ENCODE measurements at places on chromosomes 5 and 9. TPM values are rescaled to one million over a fixed set of nuclear protein-coding genes. Genes with fewer than 3 reads are reported as not detected.
A peak's percentile ranks its signal among the peaks of the same experiment; 100 is the strongest.

DNA sequence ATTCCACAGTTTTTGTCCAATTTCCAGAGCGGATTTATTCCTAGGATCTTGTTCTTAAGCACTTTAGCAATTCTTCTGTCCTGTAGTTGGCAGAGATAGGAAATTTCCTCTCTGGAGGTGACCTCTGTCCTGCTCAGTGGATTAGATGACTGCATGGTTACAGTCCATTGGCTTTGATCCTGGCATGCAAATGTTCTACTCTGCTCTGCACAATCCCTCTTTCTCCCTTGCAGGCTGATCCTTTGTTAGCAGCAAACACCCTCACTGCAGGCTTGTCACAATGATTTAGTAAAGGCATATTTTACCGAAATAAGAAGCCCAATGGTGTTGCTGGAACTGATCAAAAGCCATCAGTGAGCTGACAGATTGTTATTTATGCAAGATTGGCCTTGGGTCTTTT, 243.8 kb downstream of the COX7C start:
- peak; percentile 4 for DNase-seq

DNA sequence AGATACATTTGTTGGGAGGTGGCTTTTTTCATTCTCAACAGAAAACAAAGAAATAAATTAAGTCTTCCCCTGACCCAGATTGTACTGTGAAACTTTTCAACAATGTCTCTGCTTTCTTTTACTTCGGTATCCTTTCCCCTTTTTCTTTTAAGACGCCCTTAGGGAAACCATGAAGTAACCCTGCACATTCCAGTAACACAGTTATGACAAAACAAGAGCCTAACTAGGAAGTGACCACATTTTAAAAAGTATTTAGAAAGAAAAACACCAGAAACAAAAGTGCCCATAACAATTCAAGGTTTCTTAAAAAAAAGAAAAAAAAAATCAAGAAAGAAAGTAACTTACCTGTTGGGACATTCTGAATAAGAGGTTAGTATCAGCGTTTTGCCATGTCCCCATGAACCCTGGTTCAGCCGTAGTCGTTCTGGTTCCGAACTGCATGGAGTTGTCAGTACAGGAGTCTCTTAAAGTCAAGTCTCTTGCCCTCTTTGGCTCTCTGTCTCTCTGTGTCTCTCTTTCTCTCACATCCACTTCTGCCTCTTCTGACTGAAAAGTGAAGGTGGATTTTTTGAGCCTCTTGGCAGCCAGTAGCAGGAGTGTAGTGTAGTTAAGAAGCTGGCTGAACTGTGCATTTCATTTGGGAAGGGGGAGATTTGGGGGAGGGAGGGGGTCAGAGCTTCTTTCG, 142.9 kb downstream of the BNC2 start:
- no peak for DNase-seq

DNA sequence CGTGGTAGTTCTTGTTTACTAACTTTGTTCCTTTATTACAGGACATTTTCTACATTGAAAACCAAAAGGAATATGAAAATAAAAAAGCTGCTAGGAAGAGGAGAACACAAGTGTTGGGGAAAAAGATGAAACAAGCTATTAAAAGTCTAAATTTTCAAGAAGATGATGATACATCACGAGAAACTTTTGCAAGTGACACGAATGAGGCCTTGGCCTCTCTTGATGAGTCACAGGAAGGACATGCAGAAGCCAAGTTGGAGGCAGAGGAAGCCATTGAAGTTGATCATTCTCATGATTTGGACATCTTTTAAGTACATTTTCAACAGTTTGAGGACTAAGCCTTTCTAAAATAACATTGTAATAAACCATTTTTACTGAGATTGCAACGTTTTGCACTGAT, 23.8 kb downstream of the PHAX start:
- peak; percentile 58 for DNase-seq

GRCh38 chr5:86756839-86757238, 139.1 kb downstream of the COX7C start:
- no peak for DNase-seq

Gene SAXO1
- total RNA-seq, result not detected

Gene FCN2
- not detected for total RNA-seq

Gene PCDHGB4
- total RNA-seq, result 0.26 TPM
